NCI-H446 (cell line): ENCODE measurements at places on chromosomes 1 and 21.
A peak's percentile ranks its signal among the peaks of the same experiment; 100 is the strongest.

GRCh38 chr1:244104309-244105060 lies 53.4 kb downstream of the ZBTB18 start:
- no peak for DNase-seq

- DNase-seq, result no peak
Observed at GRCh38 chr1:210298936-210299335, 29.8 kb upstream of the HHAT start.

- DNase-seq, result no peak
Observed at GRCh38 chr1:33721301-33721815, 142.5 kb upstream of the HMGB4 start.

GRCh38 chr1:227947676-227948492 lies at the start of gene WNT9A:
TSS of gene WNT9A (minus strand) at chr1:227947932. CDS start at chr1:227947887, 45 bp downstream.
- peak; percentile 4 for DNase-seq

DNA sequence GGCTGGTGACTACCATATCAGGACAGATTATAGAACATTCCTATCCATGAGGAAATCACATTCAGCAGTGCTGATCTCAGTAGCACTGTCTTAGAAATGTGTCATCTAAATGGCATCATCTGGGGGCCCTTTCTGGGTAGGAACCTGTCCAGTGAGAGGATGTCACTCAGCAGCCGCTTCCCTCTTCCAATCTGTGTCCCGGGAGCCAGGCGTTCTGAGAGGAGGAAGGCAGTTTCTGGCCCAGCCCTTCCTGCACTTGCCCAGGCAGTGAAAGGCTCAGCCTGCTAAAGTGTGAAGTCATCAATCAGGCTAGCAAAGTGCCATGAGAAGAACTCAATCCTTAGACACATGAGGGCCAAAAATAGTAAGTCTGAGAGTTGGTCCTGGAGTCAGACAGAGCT lies 25.6 kb downstream of the RAB4A start:
- DNase-seq, result no peak

GRCh38 chr1:24018611-24019580 lies 38.8 kb upstream of the SRSF10 start:
- peak; percentile 22 for DNase-seq

- no peak for DNase-seq
Observed at GRCh38 chr1:94118471-94118870, 2.5 kb downstream of the ABCA4 start.

DNA sequence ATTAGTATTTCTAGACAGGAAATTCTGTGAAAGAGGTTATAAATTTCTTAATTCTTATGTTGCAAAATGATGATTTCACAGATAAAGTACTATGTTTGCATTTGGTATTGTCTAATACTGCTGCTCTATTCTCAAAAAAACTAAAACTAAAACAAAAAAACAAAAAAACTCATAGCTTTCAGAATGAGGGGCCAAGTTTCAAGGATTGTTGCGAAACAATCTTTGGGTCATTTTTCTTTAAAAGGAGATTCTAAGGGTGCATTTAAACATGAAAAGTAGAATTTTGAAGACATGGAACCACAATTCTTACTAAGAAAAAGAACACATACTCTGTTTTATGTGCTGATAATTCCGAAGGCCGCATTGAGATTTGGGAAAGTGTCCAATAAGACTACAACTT lies 645.1 kb downstream of the ADGRL2 start:
- DNase-seq, result no peak
